ENCODE measurements at places on chromosomes 1 and 21. TPM values are rescaled to one million over a fixed set of nuclear protein-coding genes. Genes with fewer than 3 reads are reported as not detected.

- peak; percentile 24 for DNase-seq
Observed at GRCh38 chr1:29856340-29857114, 620.2 kb downstream of the PTPRU start.

DNA sequence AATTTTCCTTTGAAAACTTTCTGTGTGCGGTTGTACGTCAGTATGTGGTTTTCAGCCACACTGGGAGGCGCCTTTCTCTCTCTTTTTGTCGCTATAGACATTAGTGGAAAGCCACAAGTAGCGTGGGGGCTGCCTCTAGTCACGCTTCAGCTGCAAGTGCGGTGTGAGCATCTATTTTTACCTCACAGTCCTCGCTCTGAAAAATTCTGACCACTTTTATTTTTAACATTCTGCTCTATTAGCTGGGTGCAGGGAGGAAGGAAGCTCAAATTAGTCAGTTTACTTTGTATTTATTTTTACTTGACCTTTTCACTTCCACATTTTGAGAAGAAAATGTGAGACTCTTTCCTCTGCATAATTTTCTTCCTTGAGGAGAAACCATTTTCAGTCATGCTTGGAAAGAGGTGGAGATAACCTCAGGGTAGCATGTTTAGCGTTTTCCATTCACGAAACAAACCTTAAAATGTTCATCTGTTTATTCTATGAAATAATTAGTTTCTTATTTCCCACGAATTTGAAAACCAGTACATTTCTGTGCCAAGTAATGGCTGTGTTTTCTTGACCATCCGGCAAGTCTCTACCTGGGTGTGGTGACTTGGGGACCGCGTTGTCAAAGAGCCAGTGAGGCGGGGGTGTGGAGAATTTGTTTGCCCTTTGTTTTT, 35.6 kb downstream of the ADARB1 start:
- no peak for DNase-seq

IL19 gene
- 0.10 TPM for polyA plus RNA-seq

TEX38 gene
- polyA plus RNA-seq, result not detected

- no peak for DNase-seq
Observed at GRCh38 chr1:37828410-37829074, 20.5 kb upstream of the YRDC start.

DNA sequence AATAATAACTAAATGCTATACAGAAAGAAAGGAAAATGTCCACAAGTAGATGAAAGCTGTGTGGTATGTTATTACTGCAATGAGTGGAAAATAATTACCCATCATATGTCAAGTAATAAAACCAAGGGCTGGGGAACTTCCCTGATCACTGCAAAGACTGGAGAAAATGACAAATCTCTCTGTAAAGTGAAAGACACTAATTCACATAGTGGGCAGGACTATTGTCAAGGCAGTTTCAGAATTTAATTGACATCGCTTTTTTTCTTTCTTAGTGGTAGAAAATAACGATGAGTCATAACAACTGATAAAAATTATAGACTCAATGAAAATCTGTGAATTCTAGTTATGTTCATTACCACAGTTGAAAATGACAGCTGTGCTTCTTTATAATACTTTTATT, 153.7 kb upstream of the ST6GALNAC5 start:
- no peak for DNase-seq

- DNase-seq, result no peak
Observed at GRCh38 chr1:240947438-240948224, 335.7 kb upstream of the GREM2 start.

RCSD1 gene
- 7.6 TPM for polyA plus RNA-seq

- no peak for DNase-seq
Observed at GRCh38 chr21:20026543-20026942, 971.7 kb upstream of the NCAM2 start.

PPFIA4 gene
- polyA plus RNA-seq, result 0.64 TPM

PLD5 gene
- polyA plus RNA-seq, result 0.09 TPM

DNA sequence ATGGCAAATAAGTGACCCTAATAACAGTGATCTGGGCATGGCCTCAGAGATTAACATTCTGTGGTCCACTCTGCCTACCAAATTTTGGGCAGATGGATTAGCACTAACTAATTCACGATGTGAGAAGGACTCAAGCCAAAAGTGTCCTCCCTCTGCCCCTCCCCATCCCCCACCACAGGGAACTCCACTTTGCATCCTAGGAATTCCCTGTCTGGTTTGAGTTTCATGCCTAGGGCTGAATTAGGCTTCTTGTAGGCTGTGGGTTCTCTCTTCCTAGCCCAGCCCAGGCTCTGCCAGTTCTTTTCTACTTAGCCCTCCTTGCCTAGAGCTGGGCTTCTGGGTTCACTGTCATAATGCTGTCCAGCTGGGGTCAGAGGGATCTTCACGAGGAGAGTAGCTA, 64.1 kb downstream of the ATP2B4 start:
- no peak for DNase-seq

SLC25A33 gene
- polyA plus RNA-seq, result 4.3 TPM

B4GALT2 gene
- polyA plus RNA-seq, result 28.9 TPM

GRCh38 chr1:29267321-29268070, 31.2 kb downstream of the PTPRU start:
- no peak for DNase-seq

DNA sequence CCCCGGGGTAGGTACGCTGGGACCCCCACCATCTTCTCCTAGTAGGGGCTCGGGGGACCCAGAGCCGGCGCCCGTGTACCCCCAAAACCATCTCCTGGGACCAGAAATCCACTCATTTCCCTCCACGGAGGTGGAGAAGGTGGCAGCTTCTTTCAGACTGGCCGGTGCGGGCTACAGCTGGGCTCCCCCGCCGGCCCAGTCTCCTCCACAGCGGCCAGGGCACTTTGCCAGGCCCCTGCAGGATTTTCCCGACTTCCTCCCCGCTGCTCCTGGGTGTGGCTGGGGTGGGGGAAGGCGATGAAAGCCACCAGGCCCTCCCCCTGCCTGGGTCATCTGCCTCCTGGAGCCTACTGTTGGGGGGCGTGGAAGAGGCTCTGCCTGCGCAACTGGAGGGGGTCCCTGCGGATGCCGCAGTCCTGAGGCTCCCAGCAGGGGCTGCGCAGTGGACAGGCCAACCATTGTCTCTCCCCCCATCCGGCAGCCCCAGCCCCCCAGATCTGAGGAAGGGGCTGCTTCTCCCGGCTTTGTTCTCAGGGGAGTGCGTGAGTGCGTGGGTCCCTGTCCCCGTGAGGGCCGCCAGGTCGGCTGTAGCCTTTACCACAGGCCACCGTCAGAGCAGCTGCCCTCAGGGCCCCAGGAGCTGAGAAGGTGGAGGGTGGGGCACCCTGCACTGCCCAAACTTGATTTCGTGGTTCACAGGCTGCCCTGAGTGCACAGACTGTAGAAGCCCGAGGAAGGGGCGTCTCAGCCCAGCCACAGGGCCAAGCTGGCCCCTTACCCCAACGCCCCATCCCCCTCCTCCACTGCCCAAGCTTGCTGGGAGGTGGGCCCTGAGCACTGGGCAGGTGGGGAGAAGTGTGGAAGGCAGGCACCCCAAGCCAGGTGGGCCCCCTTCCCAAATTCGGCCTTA, 1.3 kb downstream of the AGRN start:
- peak; percentile 93 for DNase-seq

GRCh38 chr1:160168609-160169369, 17.4 kb downstream of the ATP1A4 start:
- no peak for DNase-seq

DNA sequence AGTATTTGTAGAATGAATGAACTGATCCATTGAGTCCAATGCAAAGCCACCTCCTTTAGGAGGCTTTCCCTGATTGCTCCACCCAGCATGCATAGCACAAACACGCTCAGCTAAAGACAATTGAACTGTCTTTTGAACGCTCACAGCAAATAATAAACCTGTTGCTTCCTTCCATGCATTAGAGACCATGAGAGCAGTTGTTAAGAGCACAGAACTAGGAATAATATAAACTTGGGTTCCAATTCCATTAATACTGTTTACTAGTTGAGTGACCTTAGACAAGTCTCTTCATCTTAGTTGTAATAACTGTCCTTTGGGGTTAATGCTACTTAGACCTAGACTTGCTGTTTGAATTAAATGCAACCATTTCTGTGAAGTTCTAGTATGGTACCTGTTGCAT, 5.9 kb upstream of the MEF2D start:
- DNase-seq, result no peak

GRCh38 chr1:228307218-228308023, 99.2 kb downstream of the TRIM11 start:
- DNase-seq, result no peak

DNA sequence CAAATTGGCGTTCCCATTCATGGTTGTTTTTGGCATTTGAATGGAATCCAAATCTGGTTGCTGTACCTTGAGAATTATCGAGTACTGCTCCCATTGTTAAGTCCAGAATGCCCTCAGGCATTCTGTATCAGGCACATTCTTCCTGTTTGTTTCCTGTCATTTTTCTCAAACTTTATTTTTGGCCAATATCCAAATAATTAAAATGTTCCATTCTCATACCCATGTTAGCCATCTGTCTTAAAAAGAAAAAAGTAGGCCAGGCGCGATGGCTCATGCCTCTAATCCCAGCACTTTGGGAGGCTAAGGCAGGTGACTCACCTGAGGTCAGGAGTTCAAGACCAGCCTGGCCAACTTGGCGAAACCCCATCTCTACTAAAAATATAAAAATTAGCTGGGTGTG, 29.3 kb upstream of the SHISA4 start:
- no peak for DNase-seq

DNA sequence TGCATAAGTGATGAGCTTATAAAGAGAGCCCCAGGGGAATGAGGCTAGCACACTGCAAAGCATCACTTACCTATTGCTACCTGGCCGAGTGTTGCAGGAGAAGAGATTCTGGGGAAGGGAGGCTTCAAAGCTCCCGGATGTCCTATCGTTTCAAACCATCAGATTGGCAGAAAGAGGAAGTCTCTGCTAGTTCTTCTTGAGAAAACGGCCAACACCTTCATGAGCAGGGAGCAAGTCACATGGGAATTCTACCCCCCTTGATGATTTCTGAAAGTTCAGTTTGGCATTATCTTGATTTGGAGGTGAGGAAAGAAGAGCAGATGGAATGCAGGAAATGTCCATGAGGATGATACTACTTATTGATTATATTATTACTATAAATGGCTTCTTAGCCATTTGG, 16.2 kb downstream of the SYF2 start:
- no peak for DNase-seq

- DNase-seq, result no peak
Observed at GRCh38 chr1:228415853-228416216, 826 bp downstream of the TRIM17 start.

- no peak for DNase-seq
Observed at GRCh38 chr1:198019126-198019525, 102.0 kb downstream of the LHX9 start.

IL23R gene
- polyA plus RNA-seq, result not detected
